ENCODE measurements at places on chromosomes 6 and 20.
A peak's percentile ranks its signal among the peaks of the same experiment; 100 is the strongest.

- DNase-seq = no peak
These were observed 4.9 kb downstream of the TOMM34 start for GRCh38 chr20:44955270-44955669.

DNA sequence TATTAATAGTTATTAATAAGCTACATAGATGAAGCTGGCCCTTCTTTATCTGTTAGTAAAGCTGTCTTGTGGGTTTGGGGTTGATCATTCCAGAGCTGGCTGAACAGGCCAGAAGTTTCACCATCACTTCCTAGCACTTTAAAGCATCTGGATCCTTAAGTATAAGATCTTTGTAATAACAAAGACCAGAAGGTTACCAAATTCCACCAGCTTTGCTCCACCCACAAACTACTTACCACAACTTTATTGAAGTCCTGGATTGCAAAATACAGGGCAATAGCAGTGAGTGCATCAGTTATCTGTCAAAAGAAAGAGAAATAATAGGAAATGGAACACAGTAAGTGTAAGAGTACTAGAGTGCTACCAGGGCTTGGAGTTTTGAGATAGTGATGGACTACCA lies 33.0 kb downstream of the PIGU start:
- DNase-seq = no peak

- no peak for DNase-seq
These were observed 14.5 kb downstream of the CHMP4B start for GRCh38 chr20:33825340-33826269.

DNA sequence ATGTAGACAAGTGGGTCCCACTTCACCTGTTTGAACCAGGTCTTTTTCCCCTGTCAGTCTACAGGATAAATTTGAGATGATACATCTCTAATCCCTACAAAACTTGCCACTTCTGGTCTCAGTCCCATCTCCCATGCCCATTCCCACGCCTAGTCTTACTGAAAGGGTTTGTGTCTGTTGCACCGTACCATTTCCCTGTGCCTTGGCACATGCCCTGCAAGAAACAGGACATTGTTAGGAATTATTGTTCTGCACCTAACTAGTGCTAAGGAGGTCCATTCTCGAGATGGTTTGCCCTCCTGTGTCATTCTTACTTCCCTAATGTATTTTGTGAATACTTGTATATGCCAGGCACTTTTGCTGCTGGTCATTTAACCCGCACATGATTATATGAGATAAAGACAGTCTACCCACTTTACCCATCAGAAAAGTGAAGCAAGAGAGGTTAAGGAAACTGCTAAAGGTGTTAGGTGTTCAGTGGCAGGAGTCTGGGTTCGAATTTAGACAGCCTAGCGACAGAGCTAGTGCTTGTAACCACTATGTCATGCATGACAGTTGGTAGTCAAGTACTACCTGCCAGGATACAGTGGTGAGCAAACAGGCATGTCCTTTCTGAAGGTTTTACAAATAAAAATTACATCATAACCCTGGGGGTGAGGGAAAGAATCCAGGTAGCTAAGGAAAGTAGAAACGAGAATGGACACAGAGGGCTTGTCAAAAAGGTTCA lies 12.7 kb downstream of the FAM217A start:
- no peak for DNase-seq

- no peak for DNase-seq
These were observed 166.5 kb downstream of the TFAP2A start for GRCh38 chr6:10248378-10248843.

DNA sequence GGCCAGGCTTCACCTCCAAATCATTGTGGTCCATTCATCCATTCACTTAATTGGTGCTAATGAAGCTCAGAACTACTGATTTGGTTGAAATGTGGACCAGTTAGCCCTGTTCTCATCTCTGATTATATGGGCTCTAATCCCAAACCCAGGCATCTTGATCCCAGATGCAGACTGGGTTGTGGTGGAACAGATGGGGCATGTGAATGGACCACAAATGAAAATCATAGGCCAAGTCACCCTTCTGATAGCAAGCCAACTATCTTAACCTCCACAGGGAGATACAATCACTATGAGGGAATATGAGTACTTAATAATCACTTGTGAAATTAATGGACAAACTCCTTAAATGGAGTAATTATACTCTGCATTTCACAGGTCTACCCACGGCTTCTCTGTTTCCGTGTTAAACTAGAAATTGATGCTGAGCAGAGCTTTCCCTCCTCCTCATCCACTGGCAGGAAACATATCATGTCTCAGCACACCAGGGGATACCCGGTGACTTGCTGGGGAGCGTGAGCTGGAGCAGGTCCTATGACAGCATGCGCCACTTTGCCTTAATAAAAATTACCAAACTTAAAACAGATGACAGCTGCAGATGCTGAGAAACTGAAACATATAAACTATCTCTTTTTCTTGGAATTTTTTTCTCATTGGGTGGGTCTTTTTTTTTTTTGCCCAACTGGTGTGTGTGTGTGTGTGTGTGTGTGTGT lies 108.8 kb upstream of the HEY2 start:
- DNase-seq = no peak

DNA sequence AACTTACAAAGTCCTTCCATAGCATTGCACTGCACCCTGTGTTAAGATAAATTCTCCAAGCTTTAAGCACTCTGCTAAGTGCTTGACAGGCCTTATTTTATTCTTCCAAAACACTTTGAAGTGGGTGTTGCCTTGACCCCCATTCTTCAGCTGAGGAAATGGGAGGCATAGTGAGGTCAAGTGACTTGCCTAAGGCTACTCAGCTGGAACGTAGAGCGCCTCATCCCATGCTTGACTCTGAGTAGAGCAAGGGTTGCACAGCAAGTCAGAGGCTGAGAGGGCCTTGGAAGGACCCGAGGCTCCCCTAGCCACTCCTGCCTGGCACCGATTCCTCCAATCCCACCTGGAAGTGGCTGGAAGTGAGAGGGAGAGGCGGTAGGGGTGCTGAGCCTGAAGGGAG lies 19.6 kb upstream of the CSNK2A1 start:
- DNase-seq = no peak

- DNase-seq = no peak
These were observed 38.2 kb downstream of the MBOAT1 start for GRCh38 chr6:20173833-20174792.

DNA sequence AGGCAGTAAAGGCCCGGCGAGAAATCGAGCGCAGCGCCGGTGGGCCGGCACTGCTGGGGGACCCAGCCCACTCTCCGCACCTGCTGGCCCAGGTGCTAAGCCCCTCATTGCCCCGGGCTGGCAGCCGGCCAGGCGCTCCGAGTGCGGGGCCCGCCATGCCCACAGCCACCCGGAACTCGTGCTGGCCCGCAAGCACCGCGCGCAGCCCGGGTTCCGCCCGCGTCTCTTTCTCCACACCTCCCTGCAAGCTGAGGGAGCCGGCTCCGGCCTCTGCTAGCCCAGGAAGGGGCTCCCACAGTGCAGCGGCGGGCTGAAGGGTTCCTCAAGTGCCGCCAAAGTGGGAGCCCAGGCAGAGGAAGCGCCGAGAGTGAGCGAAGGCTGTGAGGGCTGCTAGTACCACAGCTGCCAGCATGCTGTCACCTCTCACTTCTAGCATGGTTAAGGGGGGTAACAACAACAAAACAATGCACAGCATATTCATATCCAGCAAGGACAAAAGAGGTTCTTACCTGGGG lies 11.3 kb upstream of the GMPR start:
- DNase-seq = no peak

GRCh38 chr6:105711216-105711615 lies 308.3 kb upstream of the PREP start:
- DNase-seq = no peak

DNA sequence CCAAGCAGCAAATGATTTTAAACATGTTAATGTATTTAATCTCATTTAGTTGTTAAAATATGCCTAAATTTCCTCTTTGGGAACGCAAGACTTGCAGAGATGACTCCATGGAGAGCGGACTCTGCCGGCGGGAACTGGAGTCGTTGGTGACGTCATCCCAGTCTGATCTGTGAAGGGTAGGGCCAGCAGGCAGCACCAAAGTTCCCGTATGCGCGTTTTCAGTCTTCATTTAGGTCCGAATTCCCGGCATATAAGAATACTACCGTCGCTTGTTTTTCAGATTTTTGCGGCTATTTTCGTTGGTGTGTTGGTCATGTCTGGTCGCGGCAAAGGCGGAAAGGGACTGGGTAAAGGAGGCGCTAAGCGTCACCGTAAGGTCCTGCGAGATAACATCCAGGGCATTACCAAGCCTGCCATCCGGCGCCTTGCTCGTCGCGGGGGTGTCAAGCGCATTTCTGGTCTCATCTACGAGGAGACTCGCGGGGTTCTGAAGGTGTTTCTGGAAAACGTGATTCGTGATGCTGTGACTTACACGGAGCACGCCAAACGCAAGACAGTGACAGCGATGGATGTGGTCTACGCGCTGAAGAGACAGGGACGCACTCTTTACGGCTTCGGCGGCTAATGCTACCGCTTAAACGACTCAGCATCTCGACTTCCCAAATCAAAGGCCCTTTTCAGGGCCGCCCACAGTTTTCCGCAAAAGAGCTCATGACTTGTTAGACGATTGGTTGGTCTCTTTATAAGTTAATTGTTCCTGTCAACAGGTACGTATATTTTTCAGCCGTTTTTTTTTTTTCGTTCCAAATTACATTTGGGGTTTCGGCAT lies 117.3 kb downstream of the HFE start:
- peak; percentile 87 for DNase-seq

GRCh38 chr6:121929301-121929700 lies 470.2 kb upstream of the HSF2 start:
- DNase-seq = no peak

DNA sequence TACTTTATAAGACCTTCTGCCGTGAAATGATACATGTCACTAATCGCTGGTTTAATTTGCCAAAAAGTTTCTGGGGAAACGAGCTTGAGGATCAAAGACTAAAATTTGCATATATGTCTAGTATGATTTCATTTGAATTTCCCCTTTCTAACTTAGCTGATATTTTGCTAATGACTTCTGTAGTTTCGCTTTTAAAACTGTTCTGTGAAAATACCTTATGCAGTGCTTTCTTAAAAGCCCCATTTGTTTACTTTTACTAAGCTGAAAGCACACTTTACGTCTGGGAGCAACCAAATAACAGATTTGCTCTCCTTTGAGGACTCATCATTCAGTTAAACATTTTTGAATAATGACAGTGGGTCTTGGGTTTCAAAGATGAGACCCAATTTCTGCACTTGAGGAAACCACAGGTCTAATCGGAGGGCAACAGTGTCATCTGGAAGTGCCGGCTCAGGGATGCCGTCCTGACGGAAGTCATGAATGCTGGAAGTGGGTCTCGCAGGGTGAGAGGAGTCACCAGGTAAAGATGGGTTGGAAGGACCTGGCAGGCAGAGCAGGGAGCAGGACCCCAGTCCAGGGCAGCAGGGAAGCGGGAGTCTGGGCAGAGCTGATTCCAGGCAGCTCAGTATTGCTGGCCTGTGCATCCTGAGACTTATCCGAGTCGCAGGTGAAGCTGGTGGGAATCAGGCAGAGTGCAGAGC lies 33.2 kb downstream of the PLEKHG1 start:
- DNase-seq = no peak

GRCh38 chr6:3016473-3017280 lies 17.0 kb downstream of the NQO2 start:
- DNase-seq = no peak
